Stimulated activated CD4-positive, alpha-beta T cell treated with anti-CD3 and anti-CD28 coated beads, Interleukin-12 subunit alpha, Interleukin-12 subunit beta, amount 100 ng/mL, for 24 hours (primary cell): ENCODE measurements at places on chromosomes 5 and 9.

DNA sequence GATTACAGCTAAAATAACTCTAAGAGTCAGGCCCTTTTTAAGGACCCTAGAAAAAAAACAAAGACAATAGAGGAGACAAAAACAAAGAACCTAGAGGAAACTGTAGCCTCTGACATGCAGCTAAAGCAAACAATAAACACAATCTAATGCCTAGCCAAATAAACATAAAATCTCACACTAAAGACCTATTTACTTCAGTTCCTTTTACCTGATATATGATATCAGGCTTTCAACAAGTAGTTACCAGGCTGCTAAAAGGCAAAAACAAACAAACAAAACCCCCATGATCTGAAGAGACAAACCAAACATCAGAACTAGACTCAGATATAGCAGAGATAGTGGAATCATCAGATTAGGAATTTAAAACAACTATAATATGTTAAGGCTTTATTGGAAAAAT lies 226.5 kb upstream of the POU5F2 start:
- DNase-seq: no peak

- no peak for DNase-seq
Observed at GRCh38 chr9:114450181-114450580, 55.1 kb downstream of the WHRN start.

- DNase-seq: no peak
Observed at GRCh38 chr5:150598821-150599273, 41.6 kb upstream of the SYNPO start.

GRCh38 chr5:157669701-157670097 lies 1.6 kb upstream of the C5orf52 start:
- DNase-seq: no peak

- no peak for DNase-seq
Observed at GRCh38 chr5:54040804-54041203, 269.6 kb downstream of the ARL15 start.

DNA sequence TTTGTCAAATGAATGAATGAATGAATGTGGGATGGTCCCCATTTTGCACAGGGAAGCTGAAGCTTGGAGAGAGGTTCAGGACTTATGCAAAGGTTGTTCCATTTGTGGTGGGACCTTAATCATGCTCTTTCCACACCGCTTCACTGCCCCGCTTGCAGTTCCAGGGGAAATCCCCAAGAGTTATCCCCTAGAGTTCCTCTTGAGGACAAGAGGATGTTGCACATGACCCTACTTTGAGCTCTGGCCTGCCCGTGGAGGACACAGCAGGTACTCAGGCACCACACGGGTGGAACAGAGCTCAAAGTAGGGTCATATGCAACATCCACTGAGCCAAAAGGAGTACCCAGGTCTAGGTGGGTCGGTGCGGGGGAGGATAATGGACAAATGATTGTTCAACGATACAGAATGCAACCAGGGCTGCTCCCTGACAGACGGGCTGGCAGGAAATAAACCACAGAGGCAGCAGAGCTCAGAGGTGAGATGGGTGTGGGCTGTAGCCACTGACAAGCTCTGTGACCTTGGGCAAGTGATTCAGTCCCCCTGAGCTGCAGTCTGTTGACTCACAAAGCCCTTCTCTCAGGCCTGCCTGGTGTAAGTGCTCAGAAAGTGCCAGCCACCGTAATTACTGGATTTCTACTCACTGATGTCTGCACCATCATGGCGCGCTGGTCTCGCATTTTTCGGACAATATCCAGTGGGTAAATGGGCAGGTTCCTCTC lies 60.3 kb upstream of the EPB41L4B start:
- no peak for DNase-seq

DNA sequence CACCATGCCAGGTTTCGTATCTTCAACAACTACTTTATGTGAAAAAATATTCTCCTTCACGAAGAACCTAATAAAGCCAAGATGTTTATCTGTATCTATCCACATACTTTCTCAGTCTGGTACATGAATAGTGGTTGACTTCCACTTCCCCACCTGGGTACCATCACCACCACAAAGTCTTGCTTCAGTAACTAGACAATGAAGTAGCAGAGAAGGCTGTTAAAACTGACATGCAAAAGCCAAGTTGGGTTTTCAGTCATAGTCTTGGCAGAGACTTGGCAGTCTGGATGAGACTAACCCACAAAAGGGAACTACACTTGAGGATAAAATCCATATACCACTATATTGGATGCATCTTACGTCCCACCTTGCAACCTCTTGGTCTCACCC lies 5.0 kb downstream of the P4HA2 start:
- no peak for DNase-seq

DNA sequence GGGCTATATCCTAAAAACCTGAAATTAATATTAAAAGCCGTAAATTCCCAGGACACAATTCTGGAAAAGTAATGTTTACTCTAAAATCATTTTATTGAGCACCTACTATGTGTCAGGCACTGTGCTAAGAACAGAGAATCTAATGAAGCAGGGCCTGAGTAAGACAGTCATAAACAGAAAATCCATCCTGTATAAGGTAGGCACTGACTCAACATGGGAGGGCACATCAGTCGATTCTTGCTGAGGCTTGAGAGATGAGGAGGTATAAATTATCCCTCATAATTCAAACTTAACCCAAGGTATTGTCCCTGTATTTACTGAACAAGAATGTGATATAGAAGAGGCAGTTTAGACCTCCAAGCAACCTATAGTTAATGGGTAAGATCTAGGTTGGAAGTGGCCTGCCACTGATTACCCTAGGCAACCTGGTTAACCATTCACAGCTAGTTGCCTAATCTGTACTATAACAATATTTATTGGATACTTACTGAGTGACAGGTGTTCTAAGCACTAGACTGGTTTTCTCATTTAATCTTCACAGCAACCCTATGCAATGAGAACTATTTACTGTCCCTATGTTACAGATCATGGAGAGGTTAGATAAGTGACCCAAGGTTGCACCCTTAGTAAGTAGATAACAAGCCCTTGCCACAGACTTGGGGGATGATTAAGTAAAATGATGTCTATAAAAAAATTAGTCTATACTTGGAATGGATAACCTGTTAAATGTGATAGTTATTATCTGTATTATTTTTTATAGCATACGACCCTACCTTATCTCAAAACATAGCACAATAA lies 317.7 kb downstream of the PDE4D start:
- no peak for DNase-seq

- DNase-seq: no peak
Observed at GRCh38 chr5:115599502-115599901, 2.8 kb downstream of the TICAM2 start.

DNA sequence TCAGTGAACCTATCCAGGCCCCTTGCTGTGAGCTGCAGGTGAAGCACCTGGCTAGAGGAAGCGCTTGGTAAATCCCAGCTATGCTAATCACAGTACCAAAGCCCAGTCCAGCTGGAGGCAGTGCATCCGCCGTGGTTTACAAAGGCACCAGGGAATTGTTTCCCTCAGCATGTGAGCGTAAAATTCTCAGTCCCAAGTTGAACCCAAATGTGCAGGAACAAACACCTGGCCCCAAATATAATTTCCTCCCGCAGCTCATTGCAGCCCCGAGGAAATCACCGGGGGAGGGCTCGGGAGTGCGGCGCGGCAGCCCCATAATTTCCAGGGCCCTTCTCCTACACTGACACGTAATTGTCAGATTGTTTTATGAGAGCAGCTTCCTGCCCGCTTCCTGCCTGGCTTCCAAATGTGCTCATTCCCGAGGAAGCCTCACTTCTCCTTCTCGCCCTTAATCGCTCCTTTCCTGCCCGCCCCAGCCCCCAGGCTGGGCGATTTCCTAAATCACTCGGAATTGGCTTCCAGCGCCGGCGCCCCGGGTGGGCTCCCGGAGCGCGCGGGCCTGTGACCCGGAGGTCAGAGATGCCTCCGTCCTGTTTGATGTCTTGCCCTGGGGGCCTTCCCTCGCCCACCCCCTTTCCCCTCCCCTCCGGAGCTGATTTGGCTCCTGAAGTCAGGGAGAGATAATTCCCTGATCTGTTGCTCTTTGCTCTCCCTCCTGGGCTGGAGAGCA lies 134.4 kb downstream of the FGF1 start:
- DNase-seq: no peak

DNA sequence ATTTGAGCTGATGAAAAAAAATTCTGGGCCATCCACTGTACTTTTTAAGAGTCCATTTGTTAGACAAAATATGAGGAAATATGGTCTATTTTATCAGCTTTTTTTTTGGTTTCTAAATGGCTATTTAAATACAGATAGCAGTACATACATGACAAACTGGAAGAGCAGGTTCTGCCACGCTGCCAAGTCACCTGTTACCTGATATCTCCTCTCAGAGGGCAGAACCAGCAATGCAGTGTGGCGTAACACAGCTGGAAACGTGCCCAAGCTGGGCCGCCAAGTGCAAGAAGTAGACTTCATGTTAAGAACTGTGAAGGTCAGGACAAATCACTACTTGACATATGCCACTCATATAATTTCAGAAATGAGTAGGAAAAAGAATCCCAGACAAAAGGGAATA lies 8.1 kb downstream of the MCIDAS start:
- DNase-seq: no peak

- DNase-seq: no peak
Observed at GRCh38 chr5:169301386-169301934, 521 bp upstream of the SLIT3 start.

GRCh38 chr5:67089200-67089725 lies 107.3 kb downstream of the CD180 start:
- no peak for DNase-seq

GRCh38 chr5:15513431-15513830 lies 13.5 kb downstream of the FBXL7 start:
- DNase-seq: no peak

- DNase-seq: no peak
Observed at GRCh38 chr9:115025721-115026120, 92.2 kb downstream of the TNC start.

DNA sequence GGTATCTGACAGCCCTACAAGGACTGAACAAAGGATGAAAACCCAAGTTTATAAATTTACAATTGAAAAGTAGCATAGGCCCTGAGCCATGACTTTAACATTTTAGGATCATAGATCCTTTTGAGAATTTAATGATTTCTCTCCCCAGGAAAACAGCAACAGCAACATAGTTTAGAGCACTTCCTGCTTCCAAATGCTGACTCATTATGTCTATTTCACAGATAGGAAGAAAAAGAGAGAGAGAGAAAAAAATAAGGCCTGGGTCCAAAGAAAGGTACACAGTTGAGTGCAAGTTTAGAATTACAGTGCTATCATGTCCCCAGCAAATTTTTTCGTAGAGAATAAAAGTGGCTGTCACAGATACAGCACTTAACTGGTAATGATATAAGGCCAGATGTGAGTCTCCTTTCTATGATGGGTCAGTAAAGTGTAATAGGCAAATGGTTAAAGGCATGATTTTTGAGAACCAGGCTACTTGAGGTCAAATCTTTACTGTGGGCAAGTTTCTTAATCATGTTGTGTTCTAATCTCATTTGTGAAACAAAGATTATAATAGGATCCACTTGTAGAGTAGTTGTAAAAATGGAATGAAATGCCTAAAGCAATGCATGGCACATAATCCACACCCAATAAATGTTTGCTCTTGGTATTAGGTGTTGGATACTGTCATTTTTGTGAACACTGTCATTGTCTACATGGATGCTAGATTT lies 12.3 kb upstream of the PPP2R2B start:
- DNase-seq: no peak
